ENCODE measurements at places on chromosomes 2 and 18. TPM values are rescaled to one million over a fixed set of nuclear protein-coding genes. Genes with fewer than 3 reads are reported as not detected.

- no peak for DNase-seq
Observed at GRCh38 chr2:163045830-163046229, 207.3 kb upstream of the KCNH7 start.

GALR1 gene
- not detected for total RNA-seq

DNA sequence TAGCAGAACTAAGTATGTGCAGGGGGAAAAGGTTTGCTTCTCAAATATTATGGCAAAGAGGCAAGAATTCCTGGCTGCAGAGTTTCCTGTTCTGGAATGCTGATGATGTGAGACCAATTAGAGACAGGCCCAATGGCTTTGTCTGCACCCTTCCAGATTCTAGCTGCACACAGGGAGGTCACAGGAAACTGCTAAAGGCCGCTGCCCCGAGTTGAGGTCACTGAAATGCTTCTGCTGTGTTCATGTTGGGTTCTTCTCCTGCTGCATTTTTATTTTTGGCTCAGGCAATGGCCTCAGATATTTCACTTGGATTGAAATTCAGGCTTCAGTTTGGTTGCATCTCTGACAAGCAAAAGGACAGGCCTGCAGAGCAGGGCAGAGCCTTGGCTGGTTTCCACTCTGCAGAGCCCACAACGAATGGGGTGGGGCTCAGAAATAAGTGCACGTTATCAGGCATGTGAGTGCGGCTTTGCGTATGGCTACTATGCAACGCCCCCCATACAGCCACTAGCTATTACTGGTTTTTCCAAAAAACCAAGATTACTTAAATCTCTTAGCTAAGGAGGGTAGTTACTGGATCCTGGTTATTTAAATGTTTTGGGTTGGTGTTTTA, 66.9 kb upstream of the FZD5 start:
- no peak for DNase-seq

PRKAG3 gene
- total RNA-seq = not detected

THSD7B gene
- total RNA-seq = not detected

DNA sequence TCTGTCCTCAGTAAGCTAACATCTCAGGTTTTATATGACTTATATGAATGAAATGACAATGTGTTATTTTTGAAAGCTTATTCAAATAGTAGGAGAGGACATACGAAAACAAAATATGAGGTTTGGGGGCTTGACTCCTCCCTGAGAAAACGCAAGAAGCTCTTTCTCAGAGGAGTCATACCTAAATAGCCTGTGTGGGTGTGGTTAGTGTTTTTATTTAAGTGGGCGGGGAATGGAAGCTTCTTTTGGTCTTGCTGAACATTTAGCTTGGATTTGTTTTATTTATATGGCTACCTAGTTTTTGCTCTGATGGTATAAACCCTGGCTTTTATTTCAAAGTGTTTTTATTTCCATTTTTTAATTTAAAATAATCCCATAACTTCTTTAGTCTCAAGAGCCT, 72.1 kb upstream of the DSG1 start:
- DNase-seq = peak; percentile 58

GKN2 gene
- not detected for total RNA-seq

DNA sequence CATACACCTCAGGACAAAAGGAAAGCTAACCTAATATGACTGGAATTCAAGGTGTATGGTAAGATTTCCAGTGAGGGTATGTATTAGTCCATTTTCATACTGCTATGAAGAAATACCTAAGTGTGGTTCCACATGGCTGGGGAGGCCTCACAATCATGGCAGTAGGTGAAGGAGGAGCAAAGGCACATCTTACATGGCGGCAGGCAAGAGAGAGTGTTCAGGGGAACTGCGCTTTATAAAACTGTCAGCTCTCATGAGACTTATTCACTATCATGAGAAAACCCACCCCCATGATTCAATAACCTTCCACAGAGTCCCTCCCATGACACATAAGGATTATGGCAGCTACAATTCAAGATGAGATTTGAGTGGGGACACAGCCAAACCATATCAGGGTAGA, 186.0 kb downstream of the PLCL1 start:
- DNase-seq = no peak

- DNase-seq = no peak
Observed at GRCh38 chr2:130853391-130853790, 16.7 kb downstream of the ARHGEF4 start.

- DNase-seq = no peak
Observed at GRCh38 chr2:56250153-56250729, 66.5 kb downstream of the CCDC85A start.

UGT1A5 gene
- not detected for total RNA-seq

SPDYA gene
- 0.16 TPM for total RNA-seq

DNA sequence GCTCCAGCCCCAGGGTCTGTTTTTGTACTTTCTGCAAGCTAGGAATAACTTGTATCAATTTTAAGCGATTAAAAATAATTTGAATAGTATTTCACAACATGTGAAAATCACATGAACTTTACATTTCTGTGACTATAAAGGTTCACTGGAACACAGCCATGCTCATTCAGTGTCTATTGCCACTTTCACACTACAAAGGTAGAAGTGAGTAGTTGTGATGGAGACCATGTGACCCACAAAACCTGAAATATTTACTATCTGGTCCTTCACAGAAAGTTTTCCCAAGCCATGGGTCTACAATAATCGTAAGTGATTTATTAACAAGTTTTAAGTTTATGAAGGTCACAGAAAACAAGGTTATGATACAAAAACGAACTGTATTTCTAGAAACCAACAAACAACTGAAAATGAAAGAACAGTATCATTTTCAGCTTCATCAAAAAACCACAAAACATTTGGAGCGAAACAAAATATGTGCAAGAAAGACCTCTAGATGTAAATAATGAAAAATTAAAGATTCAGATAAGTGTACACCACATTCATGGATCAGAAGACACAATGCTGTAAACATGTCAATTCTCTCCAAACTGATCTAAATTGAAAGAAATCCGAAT, 68.9 kb upstream of the DNER start:
- no peak for DNase-seq

DNA sequence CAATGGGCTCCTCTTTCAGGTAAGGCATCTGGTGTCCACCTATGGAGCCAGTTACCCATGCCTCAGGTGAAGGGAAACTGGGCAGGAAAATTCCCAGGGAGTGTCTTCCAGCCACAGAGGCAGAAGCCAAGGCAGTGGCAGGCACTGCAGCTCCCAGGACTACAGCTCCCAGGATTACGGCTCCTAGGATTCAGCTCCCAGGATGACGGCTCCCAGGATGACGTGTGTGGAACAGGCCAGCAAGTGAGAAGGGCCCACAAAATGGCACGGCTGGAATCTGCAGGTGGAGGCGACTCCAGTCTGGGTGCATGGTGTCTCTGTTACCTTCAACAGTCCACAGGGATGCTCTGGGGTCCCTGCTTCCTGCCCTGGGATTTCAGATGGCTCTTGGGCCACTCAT, 92.1 kb downstream of the PTGR3 start:
- DNase-seq = no peak

CHST9 gene
- not detected for total RNA-seq

MSTN gene
- not detected for total RNA-seq
